HFFc6 (cell line): ENCODE measurements at places on chromosomes 16 and 17. TPM values are rescaled to one million over a fixed set of nuclear protein-coding genes. Genes with fewer than 3 reads are reported as not detected.

The MED9 gene
- 7.0 to 8.7 TPM (median 7.8 TPM) in 3 replicates for total RNA-seq

DNA sequence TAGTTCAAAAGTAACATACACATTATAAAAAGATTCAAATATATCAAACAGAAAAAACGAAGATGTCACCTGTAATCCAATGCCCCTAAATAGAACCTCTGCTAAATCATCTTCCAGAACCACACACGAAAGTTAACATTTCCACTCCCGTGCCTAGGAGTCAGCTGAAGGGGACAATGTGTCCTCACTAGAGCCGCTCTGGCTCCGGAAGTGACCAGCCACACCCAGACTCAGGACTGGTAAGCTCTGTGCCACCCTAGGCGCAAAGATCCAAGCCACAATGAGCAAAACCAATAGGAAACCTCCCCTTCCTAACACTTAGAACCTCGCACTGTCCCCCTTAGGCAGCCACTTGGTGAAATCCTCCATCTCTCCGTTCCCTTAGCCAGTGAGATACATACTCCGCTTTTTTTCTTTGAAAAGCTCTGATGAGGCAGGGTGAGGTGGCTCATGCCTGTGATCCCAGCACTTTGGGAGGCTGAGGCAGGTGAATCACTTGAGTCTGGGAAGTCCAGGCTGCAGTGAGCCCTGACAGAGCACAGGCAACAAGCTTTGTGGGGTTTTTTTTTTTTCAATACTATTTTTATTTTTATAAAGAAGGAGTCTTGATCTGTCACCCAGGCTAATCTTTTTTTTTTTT, 11.8 kb downstream of the CTRB1 start:
- DNase-seq = no peak

DNA sequence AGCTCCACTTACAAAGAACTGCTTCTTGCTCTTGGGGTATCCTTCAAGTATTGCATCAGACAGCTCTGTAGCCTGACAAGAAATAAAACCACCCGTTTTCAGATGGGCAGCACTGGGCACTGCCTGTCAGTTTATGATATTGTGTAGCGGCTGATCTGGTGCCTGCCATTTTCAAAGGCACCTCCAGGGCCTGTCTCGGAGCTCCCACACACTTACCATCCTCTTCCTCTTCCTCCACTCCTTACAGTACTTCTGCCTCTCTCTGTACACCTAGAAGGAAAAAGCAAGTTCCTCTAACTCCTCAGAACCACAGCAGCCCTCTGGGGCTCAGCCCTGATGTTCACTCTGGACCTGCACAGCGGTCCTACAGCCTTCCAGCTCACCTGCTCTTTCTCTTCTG, 4.4 kb downstream of the PSMC3IP start:
- DNase-seq = no peak

The ACTG1 gene
- total RNA-seq = 8,872 to 11,135 TPM (median 8,981 TPM) in 3 replicates

The KRT27 gene
- not detected in 3 replicates for total RNA-seq

GRCh38 chr17:55451758-55452138, 30.1 kb upstream of the MMD start:
- no peak for DNase-seq

The VEZF1 gene
- 37.4 to 53.0 TPM (median 39.0 TPM) in 3 replicates for total RNA-seq

GRCh38 chr17:16953347-16953746, 18.6 kb downstream of the TNFRSF13B start:
- DNase-seq = no peak
